Activated CD8-positive, alpha-beta T cell treated with anti-CD3 and anti-CD28 coated beads, Interleukin-2, amount 10 ng/mL, durations not matched to agents 7 days and 5 days (primary cell): ENCODE measurements at places on chromosomes 1 and 21. TPM values are rescaled to one million over a fixed set of nuclear protein-coding genes. Genes with fewer than 3 reads are reported as not detected.

DNA sequence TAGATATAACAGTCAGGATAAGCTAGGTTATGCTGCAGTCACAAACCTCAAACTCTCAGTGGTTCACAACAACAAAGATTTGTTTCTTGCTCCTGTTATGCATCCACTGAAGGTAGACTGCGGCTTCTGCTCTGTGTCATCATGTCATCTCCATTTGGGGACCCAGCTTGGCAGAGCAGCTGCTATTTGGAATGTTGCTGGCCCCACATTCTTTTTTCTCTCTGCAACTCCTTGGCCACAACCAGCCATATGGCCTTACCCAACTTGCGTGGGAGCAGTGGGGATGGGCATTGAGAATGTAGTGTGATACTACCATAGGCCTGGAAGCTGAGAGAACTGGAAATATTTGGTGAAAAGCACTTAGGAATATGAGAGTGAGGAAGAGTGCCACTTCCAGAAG, 26.4 kb downstream of the AGO4 start:
- DNase-seq = no peak

- no peak for DNase-seq
Measured at GRCh38 chr1:67683766-67684525, 1.1 kb upstream of the GADD45A start.

- DNase-seq = no peak
Measured at GRCh38 chr1:110082477-110082876, 12.0 kb upstream of the ALX3 start.

GRCh38 chr1:167825419-167826079, 88.4 kb downstream of the ADCY10 start:
- DNase-seq = no peak

DNA sequence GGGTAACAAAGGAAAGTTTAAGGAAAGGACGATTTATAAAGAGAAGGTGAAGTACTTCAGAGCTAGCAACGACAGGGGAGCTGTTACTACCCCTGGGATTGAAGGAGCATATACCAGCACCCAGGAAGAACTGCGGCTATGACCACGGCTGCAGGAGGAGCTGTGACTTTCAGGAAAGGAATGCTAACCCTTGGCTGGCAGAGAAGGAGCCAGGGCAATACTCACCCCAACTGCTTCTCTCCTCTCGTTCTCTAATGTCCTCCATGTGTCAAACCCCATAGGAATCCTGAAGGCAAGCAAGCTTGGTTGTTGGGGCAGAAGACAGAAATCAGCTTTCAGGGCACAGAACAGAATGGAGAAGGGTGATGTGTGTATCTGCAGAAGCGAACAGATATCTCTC, 120.5 kb downstream of the TMEM53 start:
- no peak for DNase-seq

- peak; percentile 62 for DNase-seq
Measured at GRCh38 chr1:91282695-91283420, 121.8 kb downstream of the HFM1 start.

DNA sequence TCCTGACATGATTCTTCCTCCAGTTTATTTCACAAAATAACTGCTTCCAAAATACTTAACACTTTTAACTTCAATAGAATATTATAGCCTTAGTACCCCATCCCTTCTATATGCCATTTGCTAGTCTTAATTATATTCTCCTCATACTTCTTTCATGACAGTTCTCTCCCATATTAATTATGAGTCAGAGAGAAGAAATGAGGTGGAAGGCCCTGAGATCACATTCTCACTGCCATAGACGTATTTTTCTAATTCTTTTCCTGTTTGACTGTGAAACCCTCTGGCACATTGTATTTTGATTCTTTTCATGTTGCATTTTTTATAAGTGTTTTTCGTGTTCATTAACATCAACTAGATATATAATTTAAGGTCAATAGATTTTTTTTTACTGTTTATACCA, 88.4 kb downstream of the GTF2B start:
- DNase-seq = no peak

- DNase-seq = no peak
Measured at GRCh38 chr1:227318853-227319607, 738 bp upstream of the CDC42BPA start.

DNA sequence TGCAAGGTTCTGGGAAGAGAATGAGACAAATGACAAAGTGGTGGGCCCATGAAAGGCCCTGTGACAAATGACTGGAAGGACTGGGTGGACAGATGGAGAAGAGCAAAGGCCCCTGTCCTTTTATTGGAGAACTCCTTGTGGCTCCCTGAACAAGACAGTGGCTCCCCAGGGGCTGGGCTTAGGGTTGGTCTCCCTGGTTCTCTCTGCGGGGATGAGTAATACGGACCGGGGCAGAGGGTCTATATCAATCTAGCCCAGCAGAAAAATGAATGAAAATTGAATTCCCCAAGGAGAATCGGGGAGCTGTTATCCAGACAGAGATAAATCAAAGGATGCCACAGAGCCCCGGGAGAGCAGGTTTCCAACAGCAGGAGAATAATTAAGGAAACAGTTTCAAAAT, 5.2 kb upstream of the LHX4 start:
- DNase-seq = no peak

DNA sequence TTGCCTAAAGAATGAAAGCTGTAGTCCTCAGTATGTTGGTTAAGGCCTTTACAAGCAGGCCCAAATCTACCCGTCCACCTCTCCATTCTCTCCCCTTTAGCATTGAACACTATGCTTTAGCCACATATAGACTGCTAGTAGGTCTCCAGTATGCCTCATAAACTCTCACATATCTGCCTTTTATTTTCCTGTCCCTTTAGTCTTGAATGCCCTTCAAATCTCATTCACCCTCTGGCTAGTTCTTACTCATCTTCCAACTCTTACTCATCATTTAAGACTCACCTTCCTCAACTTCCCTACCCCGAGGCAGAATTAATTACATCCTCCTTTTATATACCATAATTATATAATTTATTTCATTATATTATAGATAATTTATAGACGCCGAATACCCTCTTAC, 78.7 kb upstream of the TSPAN2 start:
- DNase-seq = no peak

DNA sequence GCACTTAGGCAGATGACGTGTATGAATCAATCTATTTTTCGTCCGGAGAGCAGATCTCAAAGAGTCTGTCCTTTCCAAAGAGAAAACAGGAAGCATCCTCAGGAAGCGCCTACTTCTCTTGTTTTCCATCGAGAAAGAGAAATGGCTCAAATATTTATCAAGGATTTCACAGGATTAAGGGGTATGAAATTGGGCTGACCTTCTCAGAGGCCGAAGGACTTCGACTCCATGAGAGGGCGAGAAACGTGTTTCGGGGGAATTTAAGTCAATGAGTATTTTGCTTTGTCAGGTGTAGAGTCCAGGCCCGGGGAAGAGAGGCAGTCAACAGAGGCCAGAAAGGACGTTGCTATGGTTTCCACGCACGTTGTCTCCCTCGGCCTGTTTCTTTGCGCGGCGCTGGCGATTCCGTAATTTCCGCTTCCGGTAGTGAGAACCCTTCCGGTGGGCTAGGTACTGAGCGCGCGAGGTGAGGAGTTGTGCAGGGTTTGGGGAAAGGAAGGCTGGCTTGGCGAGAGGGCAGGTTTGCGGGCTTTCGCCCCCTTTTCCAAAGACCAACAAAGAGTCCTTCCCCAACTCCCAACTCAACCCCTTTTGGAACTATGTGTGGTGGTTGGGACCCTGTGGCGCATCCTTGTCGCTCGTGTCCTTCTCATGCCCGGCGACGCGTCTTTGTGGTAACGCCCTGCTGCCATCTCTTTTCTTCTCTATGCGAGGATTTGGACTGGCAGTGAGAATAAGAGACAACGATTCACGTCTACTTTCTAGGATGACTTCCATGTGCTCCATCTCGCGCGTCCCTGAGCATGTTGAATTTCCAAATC, at the start of gene MRPS21:
Gene MRPS21, plus strand, starts transcription at position 429 of the 821 bp plus-strand sequence. CDS start 506 bp downstream, outside the sequence.
- peak; percentile 94 for DNase-seq

DNA sequence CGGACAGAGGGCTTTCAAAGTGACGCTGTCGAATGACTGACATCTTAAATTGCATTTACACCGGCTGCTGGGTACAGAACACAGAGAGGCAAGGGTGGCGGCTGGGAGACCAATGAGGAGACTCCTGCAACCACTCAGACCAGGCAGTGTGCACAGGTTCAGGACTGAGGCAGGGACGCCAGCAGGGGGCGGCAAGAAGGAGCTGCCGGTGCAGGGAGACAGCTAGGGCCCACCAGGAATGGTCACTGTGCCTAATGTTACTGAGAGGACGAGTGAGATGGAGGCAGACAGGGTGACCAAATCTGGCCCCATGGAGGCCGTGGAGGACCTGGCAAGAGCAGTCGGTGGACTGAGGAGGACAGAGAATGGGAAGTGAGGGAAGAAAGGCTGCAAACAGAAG, 23.5 kb downstream of the GLIS1 start:
- DNase-seq = peak; percentile 26

GRCh38 chr1:98398092-98398491, 263.4 kb upstream of the SNX7 start:
- no peak for DNase-seq

- DNase-seq = no peak
Measured at GRCh38 chr1:192488058-192488457, 87.5 kb upstream of the RGS1 start.

DNA sequence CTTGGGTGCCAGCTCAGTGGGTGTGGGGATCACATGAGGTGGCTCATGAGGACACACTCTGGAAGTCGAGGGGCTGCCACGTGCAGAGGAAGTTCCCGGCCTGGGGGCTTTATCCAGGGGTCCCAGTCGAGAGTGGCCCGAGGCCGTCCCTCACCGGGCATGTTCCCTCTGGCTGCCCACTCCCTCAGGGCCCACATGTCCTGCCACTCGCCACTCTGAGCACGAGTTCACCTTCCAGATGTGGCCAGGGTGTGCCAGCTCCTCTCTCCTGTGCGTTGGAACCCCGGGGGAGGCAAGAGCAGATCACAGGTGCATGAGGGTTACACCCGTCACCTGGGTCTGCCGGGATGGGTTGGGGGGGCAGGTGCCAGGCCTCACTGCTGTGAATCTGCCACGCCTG, 14.6 kb downstream of the TMEM201 start:
- DNase-seq = no peak

DNA sequence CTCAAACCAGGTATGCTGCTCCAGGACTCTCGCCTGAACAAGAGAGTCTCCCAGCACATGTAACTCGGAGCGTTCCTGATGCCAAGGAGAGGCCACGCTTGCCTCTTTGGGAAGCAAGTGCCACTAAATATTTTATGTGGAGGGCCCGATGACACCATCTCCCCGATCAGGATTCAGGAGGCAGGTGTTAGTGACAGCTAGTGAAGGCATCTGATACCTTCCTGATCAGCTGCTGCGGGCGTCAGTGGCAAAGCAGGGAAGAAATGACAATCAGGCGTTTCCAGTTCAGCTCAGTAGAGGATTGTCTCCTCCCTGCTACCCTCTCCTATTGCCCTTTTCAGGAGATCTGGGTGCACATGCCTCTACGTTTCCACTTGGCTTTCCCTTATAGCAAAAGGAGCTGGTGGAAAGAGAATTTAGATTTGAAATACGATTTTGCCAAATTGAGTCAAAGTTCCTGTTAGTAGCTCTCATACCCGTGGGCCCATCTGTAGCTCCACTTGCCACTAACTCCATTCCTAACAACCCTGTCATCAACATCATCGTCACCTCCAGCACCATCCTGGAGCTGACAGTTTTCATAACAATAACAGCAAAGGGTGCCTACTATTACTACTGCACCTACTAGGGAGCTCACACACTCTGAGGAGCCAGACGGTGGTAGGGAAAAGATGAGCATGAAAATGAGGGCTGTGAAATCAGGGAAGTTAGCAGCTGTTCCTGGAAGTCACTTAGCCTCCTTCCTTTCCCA, 21.6 kb downstream of the PLXNA2 start:
- DNase-seq = no peak

- no peak for DNase-seq
Measured at GRCh38 chr1:11151826-11152612, 37.1 kb upstream of the ANGPTL7 start.

Gene RPE65
- not detected for total RNA-seq

Gene OR2W3
- total RNA-seq = not detected

Gene ST6GALNAC3
- total RNA-seq = 0.50 TPM

Gene APOBEC4
- not detected for total RNA-seq

Gene EVA1C
- total RNA-seq = 3.0 TPM

Gene FMO2
- not detected for total RNA-seq

Gene CYP4A11
- not detected for total RNA-seq
